ENCODE measurements at places on chromosomes 6 and 20. TPM values are rescaled to one million over a fixed set of nuclear protein-coding genes. Genes with fewer than 3 reads are reported as not detected.
A peak's percentile ranks its signal among the peaks of the same experiment; 100 is the strongest.

DNA sequence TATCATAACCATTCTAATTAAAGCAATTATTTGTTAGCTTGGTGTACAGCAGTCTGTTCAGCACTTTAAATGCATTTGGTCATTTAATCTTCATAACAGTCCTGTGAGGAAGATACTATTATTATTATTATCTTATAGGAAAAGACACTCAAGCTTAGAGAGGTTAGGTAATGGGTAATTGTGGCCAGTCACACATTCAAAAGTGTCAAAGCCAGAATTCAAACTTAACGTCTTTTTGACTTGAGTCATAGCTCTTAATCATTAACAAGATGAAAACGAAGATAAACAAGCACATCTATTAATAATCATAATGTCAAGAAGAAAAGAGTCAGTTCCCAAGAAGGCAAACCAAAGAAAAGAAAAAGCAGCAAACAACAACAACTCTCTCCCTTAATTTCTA, 251.0 kb downstream of the SYNE1 start:
- DNase-seq, result no peak

TBCC gene
- total RNA-seq, result 18.4 TPM

DNA sequence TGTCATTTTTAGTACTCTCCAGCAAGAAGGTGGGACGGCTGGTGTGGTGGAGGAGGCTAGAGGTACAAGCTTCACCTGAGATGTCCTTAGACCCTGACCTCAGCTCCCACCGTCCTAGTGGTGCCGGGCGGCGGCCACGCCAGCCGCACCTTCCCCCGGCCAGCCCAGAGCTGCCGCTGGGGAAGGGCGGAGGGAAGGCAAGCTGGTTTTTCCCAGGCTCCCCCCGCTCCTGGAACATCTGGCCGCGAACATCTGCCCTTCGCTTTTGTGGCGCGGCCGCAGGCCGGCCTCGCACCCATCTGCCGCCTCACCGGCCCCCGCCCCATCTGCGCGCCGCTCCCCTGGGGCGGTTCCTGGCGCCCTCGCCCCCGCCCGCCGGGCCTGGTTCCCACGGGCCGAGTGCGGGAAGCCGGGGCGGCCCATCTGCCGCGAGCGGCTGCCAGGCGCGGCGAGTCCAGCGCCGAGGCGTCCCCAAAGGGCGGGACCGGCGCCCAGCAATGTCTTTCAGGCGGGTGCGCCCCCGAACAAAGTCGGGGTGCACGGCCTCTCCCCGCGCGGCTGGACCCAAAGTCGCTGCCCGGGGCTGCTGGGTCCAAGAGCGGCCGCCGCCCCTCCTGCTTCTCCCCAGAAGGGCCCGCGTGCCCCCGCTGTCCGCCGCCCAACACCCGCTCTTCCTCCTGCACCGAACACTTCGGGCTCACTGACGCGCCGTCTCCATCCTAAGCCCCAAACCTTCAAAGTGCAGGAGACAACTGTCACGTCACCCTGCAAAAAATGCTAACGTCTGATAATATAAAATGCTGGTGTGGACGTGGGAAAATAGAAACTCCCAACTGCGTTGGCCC, 17.3 kb upstream of the ID1 start:
- peak; percentile 71 for DNase-seq

DNA sequence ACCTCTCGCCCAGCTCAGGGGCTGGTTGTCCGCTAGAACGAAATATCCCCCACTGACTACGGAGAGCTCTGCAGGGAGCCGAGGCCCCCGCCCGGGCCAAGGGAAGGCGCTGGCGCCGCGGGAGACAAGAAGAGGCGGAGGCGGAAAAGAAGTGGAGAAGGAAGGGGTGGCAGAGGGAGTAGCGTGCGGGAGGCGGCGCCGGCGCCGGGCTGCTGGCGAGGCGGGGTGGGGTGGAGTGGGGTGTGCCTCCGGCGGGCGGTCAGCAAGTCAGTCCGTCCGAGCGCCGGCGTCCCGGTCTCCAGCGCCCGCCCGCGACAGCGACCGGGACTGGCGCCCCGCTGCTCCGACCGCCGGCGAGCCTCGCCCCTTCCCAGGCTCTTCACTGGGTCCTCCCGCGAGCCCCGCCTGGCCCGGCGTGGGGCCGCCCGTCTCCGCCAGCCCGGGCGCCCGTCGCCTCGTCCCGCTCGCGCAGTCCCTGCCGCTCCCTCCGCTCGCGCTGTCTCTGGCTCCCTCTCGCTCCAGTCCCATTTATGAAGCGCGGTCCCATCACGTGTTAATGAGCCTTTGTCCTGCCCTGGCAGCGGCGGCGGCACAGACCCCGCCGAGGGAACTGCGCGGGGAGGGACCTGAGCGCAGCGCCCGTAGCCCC, at the start of gene CNR1:
CNR1 (minus strand) TSS at position 504 of the 649 bp plus-strand sequence. CDS start 21,073 bp downstream, outside the sequence.
- DNase-seq, result peak; percentile 58

DNA sequence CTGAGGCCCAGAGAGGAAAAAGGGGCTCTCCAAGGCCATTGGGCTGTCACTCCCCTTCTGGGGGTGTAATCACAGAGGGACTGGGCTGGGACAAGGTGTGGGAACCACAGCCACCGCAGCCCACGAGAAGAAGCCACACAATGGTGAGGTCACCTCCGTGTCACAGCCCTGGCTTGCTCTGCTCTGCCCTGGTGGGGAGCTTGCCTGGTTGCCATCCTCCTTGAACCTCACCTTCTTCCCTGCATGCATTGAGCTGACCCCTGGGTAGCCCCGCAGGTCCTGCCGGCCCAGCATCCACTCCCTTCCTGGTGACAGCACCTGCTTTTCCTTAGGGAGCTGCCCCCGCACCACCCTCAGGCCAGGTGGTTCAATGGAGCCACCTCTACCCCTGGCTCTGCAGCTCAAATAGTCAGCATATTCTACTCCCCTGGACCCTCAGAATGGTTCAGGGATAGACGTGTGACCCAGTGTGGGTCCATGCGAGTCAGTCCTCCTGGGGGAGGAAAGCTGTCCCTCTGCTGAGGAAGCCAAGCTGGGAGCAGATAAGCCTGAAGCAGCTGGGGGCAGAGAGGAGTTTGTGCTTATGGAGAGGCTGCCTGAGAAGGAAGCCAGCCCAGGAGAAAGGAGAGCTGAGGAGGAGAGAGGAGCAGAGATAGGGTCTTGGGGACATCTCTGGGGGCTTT, 21.3 kb downstream of the RBM38 start:
- DNase-seq, result no peak

Data from activated CD4-positive, alpha-beta T cell treated with anti-CD3 and anti-CD28 coated beads, Interleukin-2, amount 10 ng/mL, durations not matched to agents 24 days and 14 days (primary cell).